ENCODE measurements at places on chromosomes 1 and 21.

DNA sequence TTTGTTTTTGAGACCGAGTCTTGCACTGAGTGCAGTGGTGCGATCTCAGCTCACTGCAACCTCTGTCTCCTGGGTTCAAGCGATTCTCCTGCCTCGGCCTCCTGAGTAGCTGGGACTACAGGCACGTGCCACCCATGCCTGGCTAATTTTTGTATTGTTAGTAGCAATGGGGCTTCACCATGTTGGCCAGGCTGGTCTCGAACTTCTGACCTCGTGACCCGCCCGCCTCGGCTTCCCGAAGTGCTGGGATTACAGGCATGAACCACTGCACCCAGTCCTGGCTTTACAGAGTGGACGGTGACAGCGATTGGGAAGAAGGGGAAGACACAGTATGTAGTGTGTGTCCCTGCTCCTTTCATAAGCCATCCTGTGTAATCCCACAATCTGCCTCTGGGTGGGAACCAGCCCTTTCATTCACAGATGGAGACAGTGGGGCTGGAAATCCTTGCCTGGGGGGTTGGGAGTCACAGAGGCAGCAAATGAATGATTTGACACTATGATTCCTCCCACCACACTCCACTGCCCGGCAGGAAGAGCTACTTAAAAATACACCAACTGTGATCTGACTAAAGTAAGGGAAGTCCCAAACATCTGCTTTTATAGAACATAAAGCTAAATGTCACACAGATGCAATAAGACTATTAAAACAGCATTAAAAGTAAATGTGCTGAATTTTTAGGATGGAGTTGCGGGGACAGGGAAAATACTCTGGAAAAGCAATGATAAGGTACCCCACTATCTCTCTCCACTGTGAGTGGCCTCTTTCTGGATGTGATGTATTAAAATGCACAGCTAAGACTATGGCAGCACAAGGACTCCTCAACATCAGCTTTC is 4.5 kb downstream of the PARP1 start:
- DNase-seq: no peak

- no peak for DNase-seq
These were observed 35.6 kb upstream of the RRP15 start for GRCh38 chr1:218249338-218250140.

GRCh38 chr1:39184354-39184818 is 20.1 kb upstream of the MACF1 start:
- DNase-seq: no peak

- DNase-seq: no peak
These were observed 14.6 kb downstream of the SLC35E2B start for GRCh38 chr1:1677718-1678580.

DNA sequence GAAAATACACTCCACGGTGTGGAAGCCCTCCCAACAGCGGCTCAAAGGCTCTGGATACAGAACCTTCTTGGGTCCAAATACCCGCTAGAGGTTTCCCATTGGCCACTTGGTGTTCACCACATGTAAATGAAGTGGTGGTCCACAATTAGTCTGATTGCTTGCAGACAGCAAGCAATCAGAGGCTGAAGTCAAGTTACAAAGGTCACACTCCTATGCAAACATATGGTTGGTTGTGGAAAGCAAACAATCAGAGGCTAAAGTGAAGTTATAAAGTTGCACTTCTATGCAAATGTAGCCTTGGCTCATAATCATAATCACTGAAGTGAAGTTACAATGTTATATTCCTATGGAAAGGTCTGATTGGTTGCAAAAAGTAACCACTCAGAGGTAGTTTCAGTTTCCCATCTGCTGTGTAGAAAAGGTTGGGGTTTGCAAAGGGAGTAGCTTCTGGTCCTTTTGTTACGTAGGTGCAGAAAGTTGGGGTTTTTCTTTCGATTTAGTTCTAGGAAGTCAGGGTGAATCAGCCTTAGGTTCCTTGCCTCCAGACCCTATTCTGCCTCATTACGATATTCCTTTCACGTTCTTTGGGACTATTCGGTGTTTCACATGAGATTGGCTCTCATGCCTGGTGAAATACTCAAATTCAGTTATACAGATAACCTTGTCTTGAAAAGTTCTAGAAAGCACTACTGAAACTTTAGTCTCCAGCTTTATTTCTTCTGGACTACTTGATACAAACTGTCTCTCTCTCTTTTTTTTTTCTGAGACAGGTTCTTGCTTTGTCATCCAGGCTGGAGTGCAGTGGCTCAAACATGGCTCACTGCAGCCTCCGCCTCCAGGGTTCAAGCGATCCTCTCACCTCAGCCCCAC is 36.7 kb upstream of the MTF2 start:
- no peak for DNase-seq

GRCh38 chr21:45877821-45878469 is 103.6 kb upstream of the COL6A1 start:
- DNase-seq: no peak

- DNase-seq: no peak
These were observed 29.9 kb upstream of the EXO1 start for GRCh38 chr1:241817956-241818612.

DNA sequence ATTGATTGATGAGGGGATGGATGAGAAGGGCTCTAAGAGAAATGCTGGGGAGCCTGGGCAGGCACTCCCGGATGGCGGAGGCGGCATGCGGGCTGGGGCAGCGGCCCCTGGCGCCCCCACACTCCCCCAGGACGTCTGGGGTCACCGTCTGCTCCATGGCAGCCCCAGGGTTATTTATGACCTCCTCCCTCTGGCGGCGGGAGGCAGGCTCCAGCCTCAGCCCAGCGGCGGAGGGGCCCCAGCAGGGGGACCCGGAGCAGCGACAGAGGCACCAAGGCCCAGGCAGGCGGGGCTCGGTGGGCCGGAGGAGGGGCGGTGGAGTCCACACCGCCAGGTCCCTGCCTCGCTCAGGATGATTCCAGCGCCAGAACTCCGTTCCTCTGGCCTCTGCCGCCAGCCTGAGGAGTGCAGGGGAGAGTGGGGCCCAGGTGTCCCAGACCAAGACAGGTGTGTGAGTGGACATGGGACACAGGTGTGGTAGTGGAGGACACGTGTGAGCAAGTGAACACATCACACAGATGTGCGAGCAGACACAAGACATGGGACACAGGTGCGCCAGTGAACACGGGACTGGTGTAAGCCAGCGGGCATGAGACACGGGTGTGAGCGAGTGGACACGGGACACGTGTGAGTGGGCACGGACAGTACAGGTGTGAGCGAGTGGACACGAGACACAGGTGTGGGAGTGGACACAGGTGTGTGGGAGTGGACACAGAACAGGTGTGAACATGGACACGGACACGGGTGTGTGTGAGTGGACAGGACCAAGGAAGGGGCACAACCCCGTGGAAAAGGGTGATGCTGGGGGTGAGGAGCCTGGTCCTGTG is 2.5 kb upstream of the SAMD11 start:
- DNase-seq: no peak

GRCh38 chr1:162912061-162912667 is 51.2 kb upstream of the CCDC190 start:
- DNase-seq: no peak

GRCh38 chr21:41428847-41429246 is 2.8 kb downstream of the MX1 start:
- DNase-seq: no peak

GRCh38 chr1:24830680-24831272 is 85.5 kb downstream of the CLIC4 start:
- DNase-seq: no peak

Data from stimulated activated CD8-positive, alpha-beta memory T cell treated with anti-CD3 and anti-CD28 coated beads, Interleukin-15, amount 100 ng/mL, for 24 hours (primary cell).